ENCODE measurements at places on chromosomes 13 and 19.

GRCh38 chr13:98783856-98784478, 31.5 kb upstream of the SLC15A1 start:
- DNase-seq, result no peak

DNA sequence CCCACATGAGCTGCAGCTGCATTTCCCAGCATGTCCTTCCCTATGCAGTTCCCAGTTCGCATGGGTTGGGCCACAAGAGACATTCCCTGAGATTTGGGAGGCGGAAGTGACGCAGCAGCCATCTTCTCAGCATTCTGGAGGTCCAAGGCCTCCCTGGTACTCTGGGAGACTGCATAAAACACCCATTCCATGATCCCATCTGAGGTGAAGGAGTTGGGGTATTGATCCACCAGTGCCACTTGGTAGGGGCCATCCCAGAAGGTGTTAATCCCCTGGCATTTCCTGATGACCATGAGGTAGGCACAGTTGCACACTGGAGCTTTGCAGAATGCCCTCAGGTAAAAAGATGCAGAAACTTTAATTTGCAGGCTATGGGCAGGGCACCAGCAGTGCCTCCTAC, 25.4 kb downstream of the POP4 start:
- no peak for DNase-seq

GRCh38 chr19:7879836-7880235, 5.6 kb upstream of the PRR36 start:
- DNase-seq, result no peak

DNA sequence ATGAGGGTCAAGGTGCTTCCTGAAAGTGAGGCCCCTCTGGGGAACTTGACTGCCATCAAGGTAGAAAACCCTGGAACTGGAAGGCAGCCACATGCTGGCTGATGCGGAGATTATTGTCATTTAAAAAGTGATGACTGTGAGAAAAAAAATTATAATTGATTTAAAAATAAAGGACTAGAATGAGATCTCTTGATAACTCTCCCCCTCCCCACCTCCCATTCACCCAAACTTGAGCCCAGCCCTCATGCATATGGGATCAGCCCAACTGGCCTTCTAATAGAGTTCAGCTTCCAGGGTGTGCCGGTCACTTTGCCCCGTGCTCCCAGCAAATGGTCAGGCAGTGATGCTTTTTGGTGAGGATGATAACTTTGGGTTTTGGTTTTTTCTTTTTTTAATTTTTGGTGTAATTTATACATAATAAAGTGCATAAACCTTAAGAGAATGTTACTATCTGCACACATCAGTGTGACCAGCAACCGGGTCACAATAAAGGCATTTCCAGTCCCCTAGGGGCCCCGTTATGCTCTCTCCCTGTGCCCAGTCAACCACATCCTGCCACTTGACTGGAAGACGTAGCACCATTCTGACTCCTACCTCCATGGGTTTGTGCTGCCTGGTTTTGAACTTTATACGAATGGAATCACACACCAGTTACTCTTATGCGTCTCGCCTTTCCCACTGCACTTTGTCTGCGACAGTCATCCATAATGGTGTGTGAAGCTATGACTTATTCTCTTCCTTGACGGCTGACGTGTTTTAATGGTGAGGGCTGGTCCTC, 187.9 kb downstream of the USP12 start:
- DNase-seq, result no peak

DNA sequence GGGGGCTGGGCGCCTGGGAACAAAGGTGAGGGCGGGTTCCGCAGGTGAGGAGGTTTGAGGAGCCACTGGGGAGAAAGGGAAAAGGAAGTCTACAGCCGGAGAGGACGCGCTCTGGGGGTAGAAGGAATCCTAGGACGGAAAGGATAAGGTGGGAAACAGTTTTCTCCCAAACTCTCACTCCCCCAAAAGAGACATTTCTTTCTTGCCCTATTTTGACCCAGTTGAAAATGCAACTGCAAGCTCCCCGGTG, 651 bp upstream of the POLR1D start:
- no peak for DNase-seq

DNA sequence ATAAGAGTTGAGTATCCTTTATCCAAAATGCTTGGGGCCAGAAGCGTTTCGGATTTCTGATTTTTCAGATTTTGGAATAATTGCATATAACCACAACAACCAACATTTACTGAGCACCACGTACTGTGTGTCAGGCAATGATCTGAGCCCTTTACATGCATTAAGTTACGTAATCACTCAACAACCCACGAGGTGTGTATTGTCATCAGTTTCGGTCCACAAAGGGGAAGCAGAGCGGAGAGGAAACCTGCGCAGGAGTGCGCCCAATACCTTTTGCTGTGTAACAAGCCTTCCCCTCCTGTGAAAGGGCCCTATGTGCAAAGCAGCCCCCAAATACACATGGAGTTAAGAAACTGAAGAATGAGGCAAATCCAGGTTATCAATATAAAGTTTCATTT, 20.7 kb upstream of the NLRP12 start:
- peak; percentile 2 for DNase-seq

DNA sequence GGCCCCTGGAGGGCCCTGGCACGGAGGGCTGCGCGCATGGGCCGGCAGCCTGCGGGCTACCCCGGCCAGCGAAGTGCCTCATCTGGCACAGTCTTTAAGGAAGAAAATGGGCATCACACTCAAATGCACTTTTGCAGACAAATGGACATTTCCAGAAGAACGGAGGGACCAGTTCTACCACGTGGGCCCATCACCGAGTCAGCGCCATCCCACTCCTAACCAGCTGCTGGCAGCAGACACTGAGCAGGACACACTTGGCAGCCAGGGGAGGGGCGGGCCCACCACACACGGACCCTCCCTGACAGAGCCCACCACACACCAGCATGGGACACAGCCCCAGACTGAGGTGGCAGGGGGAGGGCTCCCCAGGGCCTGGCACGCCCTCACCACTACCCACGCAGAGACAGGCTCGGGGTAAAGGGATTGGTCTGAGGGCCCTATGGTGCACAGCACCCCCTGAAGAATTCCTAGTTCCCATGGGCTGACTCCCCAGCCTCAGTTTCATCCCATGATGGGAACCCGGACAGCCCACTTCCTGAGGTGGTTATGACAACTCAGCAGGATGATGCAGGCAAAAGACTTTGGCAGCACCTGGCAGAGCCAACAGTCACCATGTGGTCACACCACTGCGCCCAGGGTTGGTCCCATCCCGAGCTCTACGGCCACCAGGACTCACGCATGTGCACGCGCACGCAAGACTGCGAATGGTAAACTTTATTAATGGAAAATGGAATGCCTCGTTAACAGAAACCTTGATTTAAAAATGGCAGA, 18.7 kb upstream of the TINCR start:
- DNase-seq, result no peak
